ENCODE measurements at places on chromosomes 4 and X. TPM values are rescaled to one million over a fixed set of nuclear protein-coding genes. Genes with fewer than 3 reads are reported as not detected.

The POLN gene
- 2.6 TPM for total RNA-seq

The F9 gene
- total RNA-seq, result not detected

The TMSB15C gene
- 12.3 TPM for total RNA-seq

The SSX4B gene
- total RNA-seq, result 0.33 TPM

The PROM1 gene
- total RNA-seq, result 10.5 TPM

The MPP1 gene
- total RNA-seq, result 7.0 TPM
